ENCODE measurements at places on chromosomes 7 and 10.

DNA sequence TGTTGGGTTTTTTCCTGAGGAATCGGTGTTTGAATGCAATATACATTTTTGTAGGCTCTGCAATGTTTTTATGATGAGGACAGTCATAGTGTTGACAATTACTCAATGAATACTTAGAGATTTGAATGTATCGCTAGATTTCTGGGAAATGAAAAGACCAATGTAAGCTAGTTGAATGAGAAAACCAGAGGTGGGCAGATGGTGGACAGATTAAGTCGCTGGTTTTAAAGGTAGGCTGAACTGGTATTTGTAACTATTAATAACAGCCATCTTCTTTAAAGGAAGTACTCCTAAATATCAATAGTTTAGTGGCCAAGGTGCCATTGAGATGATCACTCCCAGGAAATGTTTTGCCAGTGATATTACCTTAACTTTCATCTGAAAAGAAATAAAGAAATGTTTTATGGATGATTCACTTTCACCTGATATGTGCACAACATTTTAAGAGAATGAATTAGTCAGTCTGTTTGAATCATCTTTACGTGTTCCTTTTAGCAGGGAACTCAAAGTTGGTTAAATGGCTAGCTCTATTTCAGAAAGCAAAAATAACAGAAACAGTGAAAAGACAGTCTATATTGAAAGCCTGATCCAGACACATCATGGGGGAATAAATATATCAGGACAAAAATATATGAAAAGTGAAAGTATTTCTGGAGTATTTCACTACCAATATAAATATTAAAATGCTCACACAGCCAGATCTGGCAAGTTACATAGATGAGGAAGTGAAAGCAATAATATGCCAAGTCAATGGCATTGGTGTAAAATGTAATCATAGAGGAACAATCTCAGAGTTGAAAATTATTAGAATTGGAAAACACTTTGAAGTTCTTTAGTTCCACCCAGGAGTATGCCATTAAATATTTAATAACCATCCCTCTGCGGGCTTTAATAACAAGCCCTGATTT is 20.7 kb downstream of the MET start:
- no peak for DNase-seq

- no peak for DNase-seq
Observed at GRCh38 chr10:36362257-36362656, 720.2 kb upstream of the FZD8 start.

DNA sequence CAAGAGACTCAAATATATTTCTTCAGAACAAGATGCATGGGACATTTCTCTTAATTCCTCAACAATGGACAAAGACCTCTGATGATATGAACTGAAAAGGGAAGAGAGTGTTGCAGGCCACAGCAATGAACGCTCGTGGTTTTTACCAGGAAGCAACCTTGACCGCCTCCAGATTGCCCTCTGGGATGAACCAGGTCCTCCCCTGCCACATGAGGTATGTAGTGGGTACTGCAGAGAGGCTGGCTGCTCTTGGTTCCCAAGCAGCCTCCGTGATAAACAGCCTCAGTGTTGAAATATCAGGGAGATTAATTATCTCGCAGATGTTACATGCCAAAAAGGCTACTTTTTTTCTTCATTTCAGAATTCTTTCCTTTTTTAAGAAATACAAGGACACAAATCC is 338.8 kb downstream of the ELMO1 start:
- DNase-seq: peak; percentile 11

GRCh38 chr7:6691103-6691502 is 15.6 kb downstream of the ZNF12 start:
- DNase-seq: no peak

DNA sequence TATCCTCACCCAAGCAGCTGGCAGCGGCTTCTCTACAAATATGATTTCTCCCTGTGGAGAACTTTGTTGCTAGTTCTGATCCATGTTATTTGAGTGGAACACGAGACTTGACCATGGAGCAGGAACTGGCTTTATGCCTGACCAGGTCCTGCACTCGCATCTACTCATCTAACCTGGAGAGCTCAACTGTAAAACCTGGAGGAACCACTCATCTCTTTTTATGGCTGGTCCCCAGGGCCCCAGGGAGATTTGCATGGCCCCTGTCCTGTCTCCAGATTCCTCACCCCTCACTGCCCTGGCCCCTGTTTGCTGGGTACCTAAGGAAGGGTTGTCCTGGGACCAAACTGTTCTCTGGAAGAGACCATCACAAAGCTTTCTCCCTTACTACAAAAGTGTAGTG is 16.0 kb downstream of the TCAF1 start:
- DNase-seq: no peak

DNA sequence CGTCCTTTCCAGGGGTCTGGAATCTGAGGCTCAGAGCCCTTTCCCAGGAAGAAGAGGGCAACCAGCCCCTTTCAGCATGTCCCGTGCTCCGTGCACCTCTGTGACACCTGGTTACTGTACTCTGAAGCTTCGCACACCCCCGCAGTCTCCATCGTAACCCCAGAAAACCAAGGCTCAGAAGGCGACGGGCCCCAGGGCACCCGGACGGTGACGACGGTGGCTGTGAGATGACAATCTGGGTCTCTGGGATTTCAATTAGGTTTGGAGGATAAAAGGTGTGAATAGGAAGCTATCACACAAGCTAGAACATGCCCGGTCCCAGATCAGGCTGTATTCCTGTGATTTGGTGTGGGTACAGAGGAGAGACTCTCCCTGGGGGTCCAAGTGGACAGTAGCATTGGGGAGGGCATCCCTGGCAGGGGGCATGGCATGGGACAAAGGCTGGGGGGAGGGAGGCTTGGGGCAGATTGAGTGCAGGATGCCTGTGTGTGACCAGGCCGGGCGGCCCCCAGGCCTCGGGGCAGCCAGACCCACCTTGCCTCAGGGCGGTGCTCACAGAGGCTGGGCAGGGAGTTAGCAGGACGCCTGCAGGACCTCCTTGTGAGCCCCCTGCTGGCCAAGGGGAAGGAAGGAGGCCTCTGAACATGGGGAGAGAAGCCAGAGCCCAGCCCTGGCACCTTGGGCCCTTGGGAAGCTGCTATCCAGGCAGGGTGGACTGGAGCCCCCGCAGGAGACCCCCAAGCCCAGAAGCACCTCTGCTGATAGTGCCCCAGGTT is 23.4 kb upstream of the PSMG3 start:
- no peak for DNase-seq

- no peak for DNase-seq
Observed at GRCh38 chr10:28954211-28954610, 276.9 kb downstream of the BAMBI start.

GRCh38 chr7:76998285-76998589 is 33.9 kb downstream of the SPDYE17 start:
- no peak for DNase-seq

DNA sequence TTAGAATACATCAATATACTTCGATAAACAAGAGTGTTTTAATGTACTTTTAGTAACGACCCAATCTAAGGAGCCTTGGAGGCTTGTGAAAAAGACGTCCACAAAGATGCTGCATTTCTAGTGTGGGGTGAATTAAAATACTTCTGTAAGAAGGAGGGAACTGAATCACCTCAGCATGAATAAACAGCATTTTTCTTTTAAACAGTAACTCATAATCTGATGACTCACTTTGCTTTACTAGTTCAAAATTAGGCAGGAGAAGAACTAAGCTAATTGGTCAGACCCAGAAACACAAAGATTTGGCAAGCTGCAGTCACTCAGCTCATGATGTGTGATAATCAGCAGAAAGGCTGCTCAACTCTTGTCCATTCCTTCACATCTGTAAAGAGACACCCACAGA is 24.2 kb downstream of the NCOA4 start:
- no peak for DNase-seq

- DNase-seq: no peak
Observed at GRCh38 chr10:86706401-86706841, 38.1 kb downstream of the LDB3 start.

DNA sequence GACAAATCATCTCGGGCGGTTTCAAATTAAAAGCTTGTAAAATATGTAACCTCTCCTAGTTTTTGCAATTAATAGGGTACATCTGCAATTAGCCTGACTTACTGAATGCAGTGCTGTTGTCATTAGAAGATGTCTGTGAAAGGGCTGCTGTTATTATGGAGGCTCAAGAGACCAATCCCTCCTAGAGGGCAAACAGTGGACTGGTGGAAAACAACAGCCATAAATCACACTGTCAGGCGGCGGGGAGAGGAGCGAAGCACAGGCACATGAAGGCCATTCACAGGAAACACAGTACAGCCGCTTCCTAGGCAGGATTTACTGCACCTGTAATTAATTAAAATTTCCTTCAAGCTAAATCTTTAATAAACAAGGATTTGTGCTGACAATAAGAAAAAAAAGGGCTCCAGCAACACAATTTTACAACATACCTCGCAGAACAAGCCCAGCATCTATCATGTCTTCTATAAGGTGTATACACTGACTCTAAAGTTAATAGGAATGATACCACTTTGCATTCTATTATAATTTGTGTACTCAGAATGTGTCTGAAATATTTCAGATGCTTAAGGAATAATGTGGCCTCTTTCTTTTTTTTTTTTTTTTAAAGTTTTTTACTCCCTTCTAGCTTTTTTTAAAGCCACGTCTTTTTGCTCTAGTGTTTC is 50.7 kb downstream of the ERCC6 start:
- no peak for DNase-seq

GRCh38 chr10:77699080-77699645 is 61.6 kb upstream of the KCNMA1 start:
- no peak for DNase-seq

DNA sequence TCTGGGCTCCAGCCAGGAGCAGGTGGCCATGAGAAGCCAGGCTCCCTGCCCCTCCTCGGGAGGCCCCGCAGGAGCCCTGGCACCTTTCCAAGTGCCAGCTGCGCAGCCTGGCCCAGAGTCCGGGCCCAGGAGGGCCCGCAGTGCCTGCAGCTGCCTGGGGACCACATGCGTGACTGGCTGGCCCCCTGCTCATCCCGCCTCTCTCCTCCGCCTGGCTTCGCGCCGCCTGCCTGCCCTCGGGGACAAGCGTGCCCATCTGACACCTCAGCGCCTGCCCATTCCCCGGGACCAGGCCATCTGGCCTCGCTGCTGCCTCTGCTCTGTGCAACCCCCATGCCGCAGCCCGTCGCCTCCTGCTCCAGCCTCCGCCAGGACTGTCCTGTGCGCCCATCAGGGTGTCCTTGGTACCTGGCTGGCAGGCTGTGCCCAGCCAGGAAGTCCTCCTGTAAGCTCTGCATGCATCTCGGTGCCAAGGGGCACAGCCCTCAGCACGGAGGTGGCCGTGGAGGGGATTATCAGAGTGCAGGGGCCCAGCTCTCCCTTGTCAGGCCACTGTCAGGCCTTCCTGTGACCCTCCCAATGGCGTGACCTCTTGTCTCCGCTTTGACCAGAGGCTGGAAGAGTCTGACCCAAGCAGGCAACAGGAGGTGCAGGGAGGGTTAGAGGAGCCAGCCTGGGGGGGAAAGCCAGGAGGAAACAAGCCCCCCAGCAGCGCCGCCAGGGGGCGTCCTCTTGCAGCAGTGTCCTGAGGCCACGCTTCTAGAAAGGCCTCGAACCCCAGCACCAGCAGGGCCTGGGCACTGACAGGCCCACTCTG is 50.5 kb downstream of the TMEM209 start:
- peak; percentile 48 for DNase-seq

GRCh38 chr10:697097-697875 is 7.8 kb upstream of the DIP2C start:
- peak; percentile 36 for DNase-seq

GRCh38 chr7:120760050-120760449 is 97.9 kb downstream of the TSPAN12 start:
- no peak for DNase-seq

GRCh38 chr7:32659853-32660252 is 164.6 kb downstream of the AVL9 start:
- no peak for DNase-seq

- no peak for DNase-seq
Observed at GRCh38 chr7:83149466-83149865, 13.2 kb downstream of the PCLO start.

DNA sequence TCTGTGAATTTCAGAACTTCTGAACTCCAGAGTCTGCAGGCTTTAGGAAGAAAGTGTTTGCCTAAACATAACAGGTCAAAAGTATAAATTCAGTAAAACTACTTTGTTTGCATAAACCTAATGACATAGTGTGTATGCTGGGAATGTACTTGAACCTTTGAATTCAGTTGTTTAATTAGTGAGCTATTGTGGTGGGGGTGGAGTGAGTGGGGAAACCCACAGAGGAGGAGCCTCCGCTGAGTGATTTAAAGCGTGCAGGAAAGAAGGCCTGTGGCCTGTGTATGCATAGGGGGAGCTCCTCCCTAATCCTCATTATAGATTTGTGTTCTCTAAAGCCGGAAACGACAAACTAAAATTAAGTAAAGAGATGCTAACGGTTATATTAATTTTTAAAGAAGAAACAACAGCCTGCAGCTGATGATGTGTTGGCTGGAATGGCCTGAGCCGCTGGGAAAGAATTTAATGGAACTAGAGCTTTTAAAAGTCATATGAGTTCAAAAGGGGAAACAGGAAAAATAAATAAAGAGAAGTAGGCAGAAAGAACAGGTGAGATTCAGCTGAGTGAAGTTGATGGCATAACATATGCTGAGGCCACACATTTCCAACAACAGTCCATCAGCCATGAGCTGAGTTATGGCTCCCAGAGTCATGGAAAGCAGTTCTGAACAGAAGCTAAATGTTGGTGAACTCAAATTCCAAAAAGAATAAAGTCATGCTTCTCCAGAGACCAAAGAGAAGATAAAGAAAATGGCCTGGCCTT is 595.0 kb downstream of the GRM8 start:
- DNase-seq: no peak

DNA sequence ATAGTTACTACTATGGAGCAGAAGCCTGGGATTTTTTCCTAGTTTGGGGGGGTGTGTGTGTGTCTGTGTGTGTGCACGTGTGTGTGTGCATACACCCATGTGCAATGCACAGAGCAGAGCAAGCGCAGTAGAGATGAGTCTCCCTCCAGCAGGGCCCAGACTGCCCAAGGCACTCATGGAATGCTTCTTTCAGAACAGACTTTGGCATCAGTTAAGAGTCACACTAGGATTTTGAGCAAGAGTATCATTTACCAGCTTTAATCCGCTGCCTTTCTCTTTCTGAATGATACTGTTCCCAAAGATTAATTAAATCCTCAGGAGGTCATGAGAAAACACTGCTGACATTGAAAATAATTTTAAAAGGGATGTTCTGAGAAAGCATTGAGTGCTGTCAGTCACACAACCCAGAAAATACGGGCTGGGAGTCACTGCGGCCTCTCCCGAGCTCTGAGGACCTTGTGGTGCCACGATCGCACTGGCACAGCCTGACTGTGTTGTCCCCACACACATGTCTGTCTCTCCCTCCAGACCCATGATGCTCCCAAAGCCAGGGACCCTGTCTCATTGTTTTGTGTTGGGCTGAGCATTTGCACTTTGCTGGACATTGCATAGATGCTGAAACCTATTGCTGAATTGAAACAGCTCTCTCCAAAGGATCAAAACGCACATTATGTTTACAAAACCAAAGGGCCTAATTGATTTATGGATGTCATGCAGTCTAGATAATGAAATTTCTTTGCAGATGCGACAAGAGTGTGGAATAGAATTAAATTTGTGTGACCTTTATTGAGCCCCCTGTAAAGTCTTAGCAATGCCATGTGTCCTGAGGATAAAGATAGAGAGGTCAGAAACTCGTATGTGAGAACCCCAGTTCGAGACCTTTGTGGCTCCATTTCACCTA is 54.7 kb upstream of the FIGNL1 start:
- peak; percentile 21 for DNase-seq

GRCh38 chr7:31095286-31096197 is 43.4 kb downstream of the ADCYAP1R1 start:
- DNase-seq: no peak

GRCh38 chr10:61066661-61067344 is 122.8 kb upstream of the RHOBTB1 start:
- peak; percentile 79 for DNase-seq

- DNase-seq: no peak
Observed at GRCh38 chr7:7757576-7757975, 39.2 kb upstream of the RPA3 start.

GRCh38 chr7:92797284-92797683 is 39.1 kb downstream of the CDK6 start:
- DNase-seq: no peak

Data from eye (tissue), 1 donor.